ENCODE measurements at places on chromosomes 13 and 19.

DNA sequence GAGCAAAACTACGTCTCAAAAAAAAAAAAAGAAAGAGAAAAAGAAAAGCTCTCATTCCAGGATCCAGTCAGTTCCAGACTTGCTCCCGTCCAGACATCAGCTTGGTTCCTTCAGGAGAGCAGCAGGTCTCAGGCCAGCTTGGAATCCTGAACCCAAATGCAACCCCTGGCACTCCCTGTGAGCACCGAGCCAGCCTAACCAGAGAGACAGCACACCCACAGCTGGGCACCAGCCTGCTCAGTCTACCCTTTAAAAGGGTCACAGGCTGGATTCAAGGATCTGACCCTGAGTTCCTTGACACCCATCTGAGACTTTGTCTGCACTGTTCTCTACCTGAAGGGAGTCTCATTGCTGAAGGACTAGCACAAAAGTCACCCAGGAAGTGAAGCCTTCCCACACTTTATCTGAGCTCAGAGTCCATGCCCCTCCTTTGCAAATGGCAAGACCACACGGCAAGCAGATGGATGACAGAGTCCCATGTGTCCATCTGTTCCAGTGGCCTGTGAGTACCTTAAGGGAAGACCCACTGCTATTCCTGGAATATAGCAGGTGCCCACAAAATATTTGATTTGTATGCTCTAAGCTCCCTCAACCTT lies 1.4 kb downstream of the PEPD start:
- no peak for DNase-seq

DNA sequence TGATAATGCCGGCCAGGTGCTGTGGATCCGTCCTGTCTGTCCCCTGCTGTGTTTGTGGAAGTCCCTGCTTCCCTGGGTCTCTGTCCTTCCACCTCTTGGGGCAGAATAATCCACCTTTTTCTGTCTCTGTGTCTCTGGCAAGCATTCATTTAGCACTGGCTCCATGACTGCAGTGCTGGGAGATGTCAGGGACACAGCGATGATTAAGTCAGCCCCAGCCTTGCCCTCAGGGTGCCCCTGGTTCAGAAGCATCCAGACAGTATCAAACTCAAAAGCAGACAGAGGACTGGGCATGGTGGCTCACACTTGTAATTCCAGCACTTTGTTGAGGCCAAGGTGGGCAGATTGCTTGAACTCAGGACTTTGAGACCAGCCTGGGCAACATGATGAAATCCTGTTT lies 1.5 kb downstream of the HIPK4 start:
- no peak for DNase-seq

- no peak for DNase-seq
Measured at GRCh38 chr13:51052581-51052980, 58.5 kb downstream of the C13orf42 start.

GRCh38 chr13:36774931-36775330 lies 44.1 kb upstream of the RFXAP start:
- DNase-seq, result no peak

- no peak for DNase-seq
Measured at GRCh38 chr19:48768994-48769713, 13.8 kb downstream of the FGF21 start.

GRCh38 chr13:80655778-80656511 lies 315.0 kb upstream of the SPRY2 start:
- DNase-seq, result no peak

- DNase-seq, result no peak
Measured at GRCh38 chr13:39616087-39616694, 13.2 kb upstream of the LHFPL6 start.

DNA sequence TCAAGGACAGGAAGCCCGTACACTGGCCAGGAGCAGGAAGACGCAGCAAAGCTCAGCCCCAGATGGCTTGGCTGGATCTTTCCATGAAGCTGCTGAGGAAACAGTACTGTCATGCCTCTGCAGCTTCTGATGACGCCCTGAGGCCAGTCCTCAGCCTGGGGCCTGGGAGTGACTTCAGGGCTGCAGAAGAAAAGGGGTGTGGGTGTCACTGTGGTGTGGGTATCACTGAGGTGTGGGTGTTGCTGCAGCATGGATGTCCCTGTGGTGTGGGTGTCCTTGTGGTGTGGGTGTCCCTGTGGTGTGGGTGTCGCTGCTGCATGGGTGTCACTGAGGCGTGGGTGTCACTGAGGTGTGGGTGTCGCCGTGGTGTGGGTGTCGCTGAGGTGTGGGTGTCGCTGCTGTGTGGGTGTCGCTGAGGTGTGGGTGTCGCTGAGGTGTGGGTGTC lies 12.0 kb upstream of the GAS6 start:
- peak; percentile 26 for DNase-seq

GRCh38 chr19:1254081-1254527 lies 5.7 kb downstream of the MIDN start:
- no peak for DNase-seq

- no peak for DNase-seq
Measured at GRCh38 chr19:53853707-53854106, 14.0 kb upstream of the MYADM start.

- DNase-seq, result no peak
Measured at GRCh38 chr19:44635581-44636438, 7.9 kb upstream of the PVR start.

DNA sequence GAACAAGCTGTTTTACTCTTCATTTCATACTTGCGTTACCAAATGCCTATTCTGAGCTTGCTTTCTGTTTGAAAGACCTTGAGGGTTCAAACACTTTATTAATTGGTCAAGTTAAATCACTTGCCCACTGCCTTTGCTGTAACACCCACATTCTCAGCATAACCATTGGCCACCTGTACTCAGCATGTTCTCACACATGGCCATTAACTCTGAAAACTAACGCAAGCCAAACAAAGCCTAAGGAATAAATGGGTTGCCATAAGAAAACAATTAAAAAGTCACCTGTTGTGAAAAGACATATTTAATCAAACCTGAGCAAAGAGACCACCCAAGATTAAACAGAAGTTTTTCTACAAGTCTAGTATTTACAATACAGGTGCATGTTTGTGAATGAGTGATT lies 517.2 kb upstream of the SPRY2 start:
- no peak for DNase-seq

DNA sequence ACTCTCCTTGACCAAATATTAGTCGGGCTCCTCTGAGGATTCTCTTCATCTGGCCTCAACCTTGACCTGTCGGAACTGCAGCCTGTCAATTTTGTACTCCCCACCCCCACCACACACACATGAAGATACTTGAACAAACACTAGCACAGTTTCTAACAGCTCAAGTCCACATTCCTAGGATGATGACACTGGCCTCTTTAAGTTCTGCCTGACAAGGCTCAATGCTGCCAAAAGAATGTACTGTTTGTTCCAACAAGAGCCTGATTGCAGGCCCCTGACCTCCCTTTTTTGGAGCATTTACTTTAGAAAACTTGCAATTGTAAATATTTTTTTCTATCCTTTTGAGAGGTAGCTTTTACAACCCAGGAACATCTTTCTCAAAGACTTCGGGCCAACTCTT lies 169.2 kb upstream of the IRS2 start:
- no peak for DNase-seq

- no peak for DNase-seq
Measured at GRCh38 chr13:24166561-24166960, 6.0 kb downstream of the SPATA13 start.

Data from cardiac septum (tissue), 1 donor.